Heart right ventricle (tissue), 16 donors: ENCODE measurements at places on chromosomes 3 and 15. TPM values are rescaled to one million over a fixed set of nuclear protein-coding genes. Genes with fewer than 3 reads are reported as not detected.

DNASE1L3 gene
- total RNA-seq, result 2.6 TPM

LRRC31 gene
- total RNA-seq, result not detected

SERPINI2 gene
- 0.40 TPM for total RNA-seq

- no peak for DNase-seq
Observed at GRCh38 chr15:37701230-37701629, 233.2 kb upstream of the TMCO5A start.

DNA sequence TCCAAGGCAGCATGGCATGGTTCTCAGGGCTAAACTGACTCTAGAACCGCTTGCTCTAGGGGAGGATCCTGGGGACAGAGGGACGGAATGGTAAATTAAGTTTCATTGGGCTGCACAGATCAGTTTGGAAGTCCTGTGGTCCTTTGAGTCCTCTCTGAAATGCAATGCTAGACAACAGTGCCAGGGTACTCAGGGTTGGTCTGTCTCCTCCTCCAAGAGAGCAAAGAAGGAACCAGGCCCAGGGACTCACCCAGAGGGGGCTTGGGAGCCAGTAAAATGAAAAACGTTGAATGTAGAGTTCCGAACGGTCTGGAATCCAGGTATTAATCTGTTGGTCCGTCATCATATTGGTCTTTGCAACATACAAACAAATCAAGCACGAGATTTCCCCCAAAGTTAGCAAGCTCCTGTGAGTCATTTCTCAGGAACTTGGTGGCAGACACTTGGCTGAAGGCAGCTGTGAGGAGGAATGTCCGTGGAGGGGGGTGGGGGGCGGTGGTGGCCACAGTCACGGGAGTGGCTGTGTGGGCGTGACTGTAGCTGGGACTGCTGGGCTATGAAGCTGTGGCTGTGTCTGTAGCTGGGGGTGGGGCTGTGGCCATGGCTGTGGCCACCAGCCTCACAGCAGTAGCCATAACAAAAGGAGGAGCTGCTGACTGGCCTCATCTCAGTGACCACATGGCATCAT lies 361.0 kb downstream of the SHQ1 start:
- DNase-seq, result peak; percentile 46

CD200 gene
- total RNA-seq, result 3.1 TPM

CCR8 gene
- not detected for total RNA-seq

C3orf49 gene
- not detected for total RNA-seq

- no peak for DNase-seq
Observed at GRCh38 chr3:126394977-126395321, 240 bp downstream of the CFAP100 start.

DNA sequence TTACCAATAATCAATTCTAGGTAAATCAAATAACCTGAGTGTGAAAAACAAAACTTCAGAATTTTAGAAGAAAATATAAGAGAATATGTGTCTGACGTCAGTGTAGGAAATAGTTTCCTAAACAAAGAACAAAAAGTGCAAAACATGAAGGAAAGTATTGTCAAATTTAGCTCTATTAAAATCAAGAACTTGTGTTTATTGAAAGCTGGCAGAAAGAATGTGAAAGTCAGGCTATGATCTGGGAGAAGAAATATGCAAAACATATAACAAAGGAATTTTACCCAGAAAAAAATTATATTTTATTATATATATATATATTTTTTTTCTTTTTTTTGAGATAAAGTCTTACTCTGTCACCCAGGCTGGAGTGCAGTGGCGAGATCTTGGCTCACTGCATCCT lies 129.1 kb upstream of the ANKRD28 start:
- DNase-seq, result no peak

FAM131A gene
- total RNA-seq, result 24.6 TPM

ALS2CL gene
- total RNA-seq, result 38.2 TPM

DNA sequence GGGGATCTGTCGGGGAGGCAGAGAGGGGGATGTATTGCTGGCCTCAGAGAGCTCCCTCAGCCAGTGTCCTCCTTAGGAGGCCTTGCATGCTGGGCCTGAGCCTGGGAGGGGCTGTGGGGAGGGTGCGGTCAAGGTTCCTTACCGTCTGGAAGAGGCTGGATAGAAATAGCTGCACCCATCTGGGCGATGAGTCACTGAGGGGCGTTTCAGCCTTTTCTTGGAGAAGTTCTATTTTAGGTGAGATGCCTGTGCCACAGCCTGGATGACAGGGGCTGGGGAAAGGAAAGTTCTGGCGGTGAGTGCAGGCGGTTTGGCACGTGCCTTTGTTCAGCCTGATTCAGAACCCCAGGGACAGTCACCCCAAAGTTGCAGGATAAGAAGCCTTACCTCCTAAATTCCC lies 35.7 kb upstream of the APEH start:
- DNase-seq, result no peak

DNA sequence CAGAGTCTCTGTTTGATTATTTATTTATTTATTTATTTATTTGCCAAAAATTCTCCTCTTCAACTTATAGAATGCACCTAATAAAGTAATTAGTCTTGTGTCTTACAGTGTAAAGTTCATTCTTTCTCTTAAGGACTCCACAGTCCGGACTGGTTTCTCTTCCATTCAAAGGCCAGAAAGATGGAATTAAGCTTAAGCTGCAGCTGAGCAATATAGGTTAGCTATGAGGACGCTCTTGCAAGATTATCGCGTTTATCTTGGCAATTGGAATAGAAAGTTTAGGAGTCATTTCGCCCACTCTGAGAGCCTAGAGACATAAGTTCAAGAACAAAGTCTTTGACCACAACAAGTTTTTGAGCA lies 15.0 kb downstream of the TAGLN3 start:
- no peak for DNase-seq

DNA sequence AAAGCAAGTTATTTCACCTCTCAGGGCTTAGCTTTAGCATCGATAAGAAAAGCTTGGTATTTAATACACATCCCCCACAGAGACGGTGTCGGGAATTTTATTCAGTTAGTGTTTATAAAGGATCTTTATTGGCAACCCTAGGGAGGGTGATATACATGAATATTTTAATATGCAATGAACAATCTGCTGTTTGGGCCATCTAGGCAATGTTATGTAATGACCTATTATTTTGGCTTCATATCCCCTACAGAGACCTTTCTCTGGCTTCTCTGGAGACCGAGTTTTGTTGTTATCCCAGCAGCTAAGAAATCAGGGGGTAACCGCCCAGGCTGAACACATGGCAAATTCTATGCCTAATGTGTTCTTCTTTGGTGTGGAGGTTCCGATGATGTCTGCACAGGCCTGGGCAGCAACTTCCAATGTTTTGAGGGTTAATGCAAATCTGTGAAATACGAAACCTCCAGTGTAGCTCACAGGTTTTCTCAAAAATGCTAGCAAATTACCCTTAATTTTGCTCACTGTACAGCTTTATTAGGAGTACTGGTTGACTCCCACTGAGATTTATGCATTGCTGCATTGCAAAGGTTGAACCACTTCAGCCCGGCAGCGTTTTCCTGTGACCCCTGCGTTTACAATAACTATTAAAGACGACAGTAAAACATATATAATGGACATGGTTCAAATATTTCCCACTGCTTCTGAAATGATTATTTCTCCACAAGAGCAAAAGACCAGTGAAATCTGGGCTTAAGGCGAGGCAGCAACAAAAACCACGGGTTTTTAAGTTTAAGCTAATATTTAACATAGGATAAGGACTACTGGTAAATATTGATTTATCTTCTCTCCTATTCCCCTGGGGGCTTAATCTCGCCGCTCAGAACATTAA lies 298.3 kb upstream of the NR2E3 start:
- no peak for DNase-seq

GRCh38 chr3:39361252-39361927 lies 21.8 kb upstream of the SLC25A38 start:
- no peak for DNase-seq

WNT5A gene
- 3.2 TPM for total RNA-seq

GRCh38 chr3:45143673-45144671 lies 2.2 kb downstream of the CDCP1 start:
- no peak for DNase-seq

DNA sequence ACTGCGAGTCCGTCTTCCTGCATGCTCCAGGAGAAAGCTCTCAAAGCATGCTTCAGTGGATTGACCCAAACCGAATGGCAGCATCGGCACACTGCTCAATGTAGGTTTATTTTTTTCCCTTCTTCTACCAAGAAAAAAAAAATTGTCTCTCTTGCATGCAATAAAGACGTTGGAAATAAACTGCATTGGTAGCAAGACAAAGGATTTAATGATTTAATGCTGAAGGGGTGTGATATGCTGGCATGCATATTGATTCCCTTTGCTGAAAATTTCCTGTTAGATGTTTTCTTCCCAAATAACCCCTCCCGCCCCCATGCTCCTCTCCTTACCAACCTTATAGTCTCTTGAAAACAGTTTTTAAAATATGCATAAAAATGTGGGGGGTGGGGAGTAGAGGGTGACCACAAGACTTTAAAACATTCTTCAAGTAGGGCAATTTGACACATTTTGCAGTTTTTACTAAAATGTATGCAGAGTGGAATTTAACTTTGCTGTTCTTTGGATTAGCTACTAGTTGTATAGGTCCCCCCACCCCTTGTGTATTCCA lies 799 bp downstream of the RARB start:
- DNase-seq, result no peak

DNA sequence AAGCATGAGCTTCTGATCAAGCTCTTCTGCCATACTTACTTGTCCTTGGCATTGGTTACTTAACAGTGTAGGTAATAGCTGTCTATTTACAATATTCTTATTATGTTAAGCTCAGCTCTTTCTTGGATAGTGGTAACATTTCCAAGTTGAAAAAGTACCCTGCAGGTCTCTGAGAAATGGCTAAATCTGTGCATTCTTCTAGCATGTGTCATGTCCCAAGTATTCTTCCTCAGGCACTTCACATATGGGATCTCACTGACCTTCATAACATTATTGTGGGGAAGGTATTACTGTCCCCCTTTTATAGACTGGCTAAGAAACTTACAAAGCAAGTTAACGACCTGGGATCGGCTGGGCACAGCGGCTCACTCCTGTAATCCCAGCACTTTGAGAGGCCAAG lies 236.1 kb downstream of the RORA start:
- no peak for DNase-seq
